Stimulated activated CD4-positive, alpha-beta T cell treated with anti-CD3 and anti-CD28 coated beads, Interleukin-1b, Interleukin-23, amount 100 ng/mL, for 1 hour (primary cell): ENCODE measurements at places on chromosomes 2 and 18.

DNA sequence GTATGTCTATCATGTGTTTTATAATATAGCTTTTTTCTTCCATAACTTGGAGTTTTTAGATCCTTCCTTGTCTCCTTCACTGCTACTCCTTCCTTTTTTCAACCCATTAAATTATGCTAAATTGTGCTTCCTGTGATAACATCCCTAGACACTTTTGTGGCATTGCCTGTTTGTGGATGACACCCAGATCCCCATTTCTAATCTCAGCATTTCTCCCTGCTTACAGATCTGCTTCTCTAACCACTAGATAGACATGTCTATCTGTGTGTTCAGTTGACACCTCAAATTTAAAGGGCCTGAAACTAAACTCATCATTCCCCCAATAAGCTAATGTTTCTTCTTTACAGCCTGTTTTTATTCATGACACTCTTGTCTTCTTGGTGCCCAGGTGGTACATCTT is 244.8 kb downstream of the BABAM2 start:
- no peak for DNase-seq

GRCh38 chr2:156864325-156864724 is 393.2 kb upstream of the GALNT5 start:
- no peak for DNase-seq

DNA sequence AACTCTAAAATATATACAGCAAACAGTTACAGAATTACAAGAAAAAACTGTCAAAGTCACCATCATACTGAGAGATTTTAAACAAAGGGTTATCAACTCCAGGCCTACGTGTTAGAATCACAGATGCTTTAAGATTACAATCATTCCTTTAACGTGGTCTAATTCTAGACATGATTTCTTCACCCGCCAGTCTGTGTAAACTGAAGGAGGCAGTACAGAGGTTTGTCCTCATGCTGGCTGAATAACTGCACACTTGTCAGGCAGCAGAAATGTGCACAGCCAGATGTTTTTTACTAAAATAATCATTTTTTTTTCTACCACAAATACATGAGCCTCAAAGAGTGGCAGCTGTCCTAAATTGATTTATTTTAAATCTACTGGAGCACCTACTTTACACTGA is 15.5 kb upstream of the NEURL3 start:
- no peak for DNase-seq

DNA sequence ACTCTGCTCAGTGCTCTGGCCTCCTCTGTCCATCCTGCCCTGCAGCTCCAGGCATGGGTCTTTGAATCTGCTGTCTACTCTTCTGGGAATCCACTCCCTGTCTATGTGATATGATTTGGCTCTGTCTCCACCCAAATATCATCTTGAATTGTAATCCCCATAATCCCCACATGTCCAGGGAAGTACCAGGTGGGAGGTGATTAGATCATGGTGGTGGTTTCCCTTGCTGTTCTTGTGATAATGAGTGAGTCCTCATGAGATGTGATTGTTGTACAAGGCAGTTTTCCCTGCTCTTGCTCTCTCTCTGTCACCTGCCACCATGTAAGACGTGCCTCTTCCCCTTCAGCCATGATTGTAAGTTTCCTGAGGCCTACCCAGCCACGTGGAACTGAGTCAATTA is 881.8 kb upstream of the ID2 start:
- no peak for DNase-seq

DNA sequence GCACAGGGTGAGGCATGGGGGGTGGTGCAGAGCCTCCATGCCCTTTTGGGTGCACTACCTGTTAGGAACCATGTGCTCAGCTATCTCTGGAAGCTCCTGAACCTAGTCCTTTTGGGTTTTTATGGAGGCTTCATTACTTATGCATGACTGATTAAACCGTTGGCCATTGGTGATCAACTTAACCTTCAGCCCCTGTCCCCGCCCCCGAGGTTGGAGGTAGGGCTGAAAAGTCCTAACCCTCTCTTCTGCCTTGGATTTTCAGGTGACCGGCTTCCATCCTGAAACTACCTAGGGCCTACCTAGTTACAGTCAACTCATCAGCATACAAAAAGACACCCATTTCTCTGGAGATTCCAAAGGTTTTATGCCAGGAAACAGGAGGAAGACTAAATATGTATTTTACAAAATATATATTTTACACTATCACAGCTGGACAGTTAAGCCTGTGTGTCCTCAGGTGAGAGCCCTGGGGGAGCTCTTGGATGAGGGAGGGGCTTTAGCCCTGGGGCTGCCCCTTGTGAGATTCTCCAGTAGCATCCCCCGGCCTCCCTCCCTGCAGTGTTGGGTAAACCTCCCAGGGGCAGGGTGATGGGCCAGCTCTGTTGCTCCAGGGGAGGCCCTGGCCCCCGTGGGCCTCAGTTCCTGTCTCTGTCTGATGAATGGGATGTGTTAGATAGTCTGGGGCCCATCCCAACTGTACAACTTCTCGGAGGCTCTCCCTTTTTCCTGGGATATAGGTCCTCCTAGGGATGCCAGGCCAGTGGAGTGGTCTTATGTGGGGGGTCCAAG is 24.1 kb downstream of the GLI2 start:
- no peak for DNase-seq

- no peak for DNase-seq
Measured at GRCh38 chr2:207506426-207506825, 23.3 kb upstream of the CREB1 start.

DNA sequence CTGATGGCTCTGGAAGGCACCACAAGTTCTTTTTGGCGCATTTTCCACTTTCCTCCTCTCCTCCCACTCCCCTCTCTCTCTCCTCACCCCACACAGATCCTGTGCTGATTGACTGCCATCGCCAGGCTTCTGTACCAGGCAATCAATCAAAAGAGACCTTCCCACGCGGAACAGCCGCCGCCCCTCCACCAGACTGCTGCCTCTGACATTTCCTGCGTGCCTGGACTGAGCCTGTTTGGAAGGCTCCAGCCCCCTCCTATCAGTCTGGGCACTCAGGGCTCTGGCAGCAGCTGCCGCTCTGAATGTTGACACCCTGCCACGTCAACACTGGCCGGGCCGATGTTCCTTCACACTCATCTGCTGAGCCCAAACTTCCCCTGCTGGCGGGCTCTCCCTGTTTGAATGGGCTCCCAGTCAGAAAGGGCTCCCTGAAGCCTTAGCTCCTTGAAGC is 467.7 kb downstream of the EPHA4 start:
- no peak for DNase-seq

DNA sequence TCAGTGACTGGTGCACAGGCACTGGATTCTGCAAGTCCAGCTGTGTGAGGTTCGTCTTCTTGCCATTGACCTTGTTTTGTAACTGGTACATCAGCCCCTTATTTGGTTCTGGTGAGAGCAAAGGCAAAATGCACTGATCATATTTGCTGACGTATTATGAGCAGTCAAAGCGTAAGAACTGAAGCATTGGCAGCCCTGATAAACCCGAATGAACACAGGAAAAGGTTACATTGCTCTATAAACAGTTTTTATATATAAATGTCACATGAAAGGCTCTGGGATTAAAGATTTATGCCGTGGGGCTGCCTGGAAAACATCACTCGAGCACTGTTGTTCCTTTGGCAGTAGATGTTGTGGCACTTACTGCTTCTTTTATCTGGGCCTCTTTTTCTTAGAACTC is 167.9 kb downstream of the IRS1 start:
- DNase-seq: no peak

GRCh38 chr2:152552888-152553287 is 164.4 kb downstream of the PRPF40A start:
- DNase-seq: no peak

GRCh38 chr18:22432657-22433137 is 15.0 kb upstream of the CTAGE1 start:
- DNase-seq: no peak

- DNase-seq: no peak
Measured at GRCh38 chr2:195961873-195962272, 106.8 kb downstream of the DNAH7 start.

- DNase-seq: no peak
Measured at GRCh38 chr2:23583467-23583866, 198.5 kb downstream of the KLHL29 start.

DNA sequence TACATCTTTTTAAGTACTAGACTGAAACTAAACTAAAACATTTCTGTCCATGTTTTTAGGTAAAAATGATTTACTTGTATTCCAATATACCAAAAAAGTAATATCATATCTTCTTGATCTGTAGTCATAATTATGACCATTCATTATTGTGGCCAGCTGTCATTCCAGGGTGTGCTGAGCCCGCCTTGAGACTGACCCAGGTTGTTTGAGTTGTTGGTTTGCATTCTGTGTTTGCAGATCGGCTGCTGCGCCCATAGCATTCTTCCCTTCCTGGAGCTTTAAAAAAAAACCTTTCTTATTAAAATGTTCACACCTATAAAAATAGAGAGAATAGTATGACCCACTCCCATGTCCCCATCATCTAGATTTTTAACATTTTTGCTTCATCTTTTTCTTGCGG is 101.9 kb downstream of the PRKCE start:
- no peak for DNase-seq

DNA sequence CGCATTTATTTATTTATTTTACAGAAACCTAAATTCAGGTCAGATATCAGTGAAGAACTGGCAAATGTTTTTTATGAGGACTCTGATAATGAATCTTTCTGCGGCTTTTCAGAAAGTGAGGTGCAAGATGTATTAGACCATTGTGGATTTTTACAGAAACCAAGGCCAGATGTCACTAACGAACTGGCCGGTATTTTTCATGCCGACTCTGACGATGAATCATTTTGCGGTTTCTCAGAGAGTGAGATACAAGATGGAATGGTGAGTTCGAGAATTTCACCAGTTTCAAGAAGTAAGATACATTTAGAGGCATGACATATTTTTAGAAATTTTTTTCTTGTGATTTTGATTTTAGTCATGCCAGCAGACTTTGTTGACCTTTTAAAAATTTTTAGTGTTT is 4.6 kb downstream of the CDCA7 start:
- no peak for DNase-seq

DNA sequence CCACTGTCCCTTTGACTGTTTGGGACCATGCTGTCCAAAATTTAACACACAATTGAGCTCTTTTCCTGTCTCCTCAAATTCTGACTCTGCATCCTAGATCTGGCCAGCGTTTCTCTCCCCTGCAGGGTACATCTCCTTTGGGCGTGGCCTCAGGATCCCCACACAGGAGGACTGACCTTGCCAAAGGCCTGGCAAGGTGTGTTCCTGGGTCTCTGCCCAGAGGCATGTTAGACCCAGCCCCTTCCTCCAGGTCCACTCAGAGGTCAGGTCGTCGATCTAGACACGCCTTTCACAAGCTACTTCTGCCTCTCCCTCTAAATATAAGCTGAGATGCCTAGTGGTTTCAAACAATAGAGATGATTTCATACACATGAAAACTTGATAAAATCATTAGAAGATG is 45.4 kb upstream of the SMIM21 start:
- no peak for DNase-seq

GRCh38 chr2:205235434-205235833 is 446.9 kb upstream of the NRP2 start:
- DNase-seq: no peak

- no peak for DNase-seq
Measured at GRCh38 chr18:59301929-59302328, 16.5 kb downstream of the CPLX4 start.

GRCh38 chr2:170146784-170147183 is 31.2 kb upstream of the MYO3B start:
- DNase-seq: no peak

GRCh38 chr18:58241877-58242276 is 197.9 kb downstream of the NEDD4L start:
- DNase-seq: no peak

DNA sequence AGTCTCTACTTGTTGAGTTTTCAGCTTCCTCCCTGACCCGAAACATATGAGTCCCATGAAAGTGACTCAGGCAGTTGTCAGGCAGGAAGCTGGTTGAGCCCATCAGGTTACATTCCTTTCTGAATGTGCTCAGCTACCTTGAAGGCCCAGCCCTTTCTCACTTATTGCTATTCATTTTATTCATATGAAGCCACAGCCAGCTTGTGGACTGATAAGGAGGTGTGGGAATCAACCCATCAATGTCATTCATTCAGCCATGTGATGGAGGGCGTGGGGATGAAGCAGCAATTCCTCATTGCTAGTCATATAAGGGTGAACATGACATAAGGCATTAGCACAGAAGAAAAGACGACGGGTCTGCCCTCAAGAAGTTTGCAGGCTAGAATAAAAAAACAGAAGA is 5.3 kb upstream of the VPS4B start:
- no peak for DNase-seq

DNA sequence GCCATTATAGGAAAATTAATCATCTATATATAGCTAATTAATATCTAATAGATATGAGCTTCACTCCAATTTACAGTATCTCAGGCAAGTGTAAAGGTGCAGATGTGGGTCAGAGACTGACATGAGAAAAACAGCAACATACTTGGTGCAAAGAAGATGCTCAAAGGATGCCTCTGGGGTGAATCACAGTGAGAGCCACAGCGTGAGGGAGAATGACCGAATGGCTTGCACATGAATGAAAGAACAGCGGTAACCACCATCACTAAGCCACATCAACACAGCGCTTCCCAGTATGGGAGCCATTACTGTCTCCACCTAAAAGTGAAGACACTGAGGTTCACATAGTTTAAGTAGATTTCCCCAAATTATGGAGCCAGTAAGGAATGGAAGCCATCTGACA is 423.4 kb upstream of the ID2 start:
- no peak for DNase-seq

DNA sequence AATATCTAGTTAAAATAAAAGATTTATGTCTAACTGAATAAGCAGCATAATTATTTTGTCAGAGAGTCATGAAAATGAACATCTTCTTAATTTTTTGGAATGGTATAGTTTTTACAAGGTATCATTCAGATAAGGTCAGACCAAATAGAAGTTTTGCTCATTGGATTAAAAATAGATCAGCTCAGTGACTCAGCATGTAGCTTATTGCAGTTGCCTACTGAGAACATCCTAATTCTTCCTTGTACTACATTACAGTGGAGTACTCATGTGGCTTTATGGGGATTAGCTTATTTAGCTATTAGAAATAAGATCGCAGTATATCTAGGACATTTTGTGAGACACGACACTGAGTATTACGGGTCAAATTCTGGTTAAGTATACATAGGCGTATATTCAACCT is 38.2 kb upstream of the PPM1B start:
- no peak for DNase-seq

- DNase-seq: no peak
Measured at GRCh38 chr2:38763228-38763627, 12.1 kb upstream of the SRSF7 start.

DNA sequence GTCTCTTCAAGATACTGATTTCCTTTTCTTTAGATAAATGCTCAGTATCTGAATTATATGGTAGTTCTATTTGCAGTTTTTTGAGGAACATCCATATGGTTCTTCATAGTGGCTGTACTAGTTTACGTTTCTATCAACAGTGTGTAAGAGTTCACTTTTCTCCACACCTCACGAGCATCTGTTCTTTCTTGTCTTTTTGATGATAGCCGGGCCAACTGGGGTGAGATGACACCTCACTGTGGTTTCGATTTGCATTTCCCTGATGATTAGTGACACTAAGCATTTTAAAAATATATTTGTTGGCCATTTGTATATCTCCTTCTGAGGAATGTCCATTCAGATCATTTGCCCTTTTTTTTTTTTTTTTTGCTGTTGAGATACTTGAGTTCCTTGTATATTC is 458.8 kb downstream of the SETBP1 start:
- DNase-seq: no peak

- no peak for DNase-seq
Measured at GRCh38 chr2:42117923-42118753, 51.0 kb upstream of the EML4 start.
